ENCODE measurements at places on chromosomes 13 and 19.
A peak's percentile ranks its signal among the peaks of the same experiment; 100 is the strongest.

- no peak for ATAC-seq
Observed at GRCh38 chr19:32018014-32018413, 327.4 kb upstream of the ZNF507 start.

DNA sequence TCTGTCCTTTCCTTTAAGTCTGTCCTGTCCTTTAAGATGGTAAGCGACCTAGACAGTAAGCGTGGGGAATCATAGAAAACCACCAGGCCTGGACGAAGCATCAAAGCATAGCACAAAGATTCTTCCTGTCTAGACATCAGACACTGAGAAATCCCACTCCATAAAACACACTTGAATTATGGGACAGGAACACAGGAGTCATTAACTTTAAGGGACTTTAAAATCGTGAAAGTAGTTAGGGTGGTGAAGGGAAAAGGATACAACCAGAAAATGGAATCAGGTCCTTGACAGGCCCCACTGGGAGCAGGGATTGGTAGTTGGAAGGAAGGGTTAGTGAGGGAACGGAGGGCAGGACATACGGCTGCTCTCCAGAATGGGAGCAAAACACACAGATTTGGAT, 31.6 kb upstream of the C1QTNF9 start:
- no peak for ATAC-seq

- no peak for ATAC-seq
Observed at GRCh38 chr13:21719463-21719862, 48.6 kb downstream of the FGF9 start.

GRCh38 chr19:2617393-2618165, 84.9 kb downstream of the GNG7 start:
- no peak for ATAC-seq

DNA sequence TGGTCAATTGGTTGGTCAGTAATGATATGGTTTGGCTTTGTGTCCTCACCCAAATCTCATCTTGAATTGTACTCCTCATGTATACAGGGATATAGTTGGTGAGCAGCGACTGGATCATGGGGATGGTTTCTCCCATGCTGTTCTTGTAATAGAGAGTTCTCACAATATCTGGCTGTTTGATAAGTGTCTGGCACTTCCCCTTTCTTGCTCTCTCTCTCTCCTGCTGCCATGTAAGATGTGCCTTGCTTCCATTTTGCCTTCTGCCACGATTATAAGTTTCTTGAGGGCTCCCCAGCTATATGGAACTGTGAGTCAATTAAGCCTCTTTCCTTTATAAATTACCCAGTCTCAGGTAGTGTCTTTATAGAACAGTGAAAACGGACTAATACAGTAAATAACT, 120.7 kb downstream of the TRPC4 start:
- ATAC-seq = no peak

- ATAC-seq = no peak
Observed at GRCh38 chr13:60869941-60870613, 473.1 kb downstream of the TDRD3 start.

GRCh38 chr19:41804336-41804735, 7.9 kb downstream of the CEACAM3 start:
- ATAC-seq = no peak

DNA sequence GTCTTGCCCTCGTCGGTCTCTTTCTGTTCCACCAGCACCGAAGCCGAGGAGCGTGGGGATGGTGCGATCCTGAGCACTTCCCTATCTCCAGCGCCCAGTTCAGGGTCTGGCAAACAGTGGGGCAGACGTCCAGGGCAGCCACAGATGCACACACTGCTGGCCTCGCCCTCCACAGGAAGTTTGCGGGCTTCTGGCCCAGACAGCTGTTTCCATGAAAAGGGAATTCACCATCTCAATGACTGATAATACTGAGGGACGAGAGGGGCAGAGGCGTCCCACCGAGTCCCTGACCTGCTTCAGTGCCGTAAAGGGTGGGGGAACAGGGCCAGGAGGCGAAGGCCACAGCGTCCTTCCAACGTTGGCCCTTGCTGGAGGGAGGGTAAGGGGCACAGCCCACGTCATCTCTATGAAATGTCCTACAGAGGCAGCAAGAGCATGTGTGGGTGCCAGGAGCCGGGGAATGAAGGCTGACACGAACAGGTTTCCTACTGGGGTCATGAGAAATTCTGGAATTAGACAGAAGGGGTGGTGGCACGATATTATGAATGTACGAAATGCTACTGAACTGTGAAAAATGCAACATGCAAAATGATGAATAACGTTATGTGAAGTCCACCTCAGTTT, 19.5 kb downstream of the SHC2 start:
- no peak for ATAC-seq

DNA sequence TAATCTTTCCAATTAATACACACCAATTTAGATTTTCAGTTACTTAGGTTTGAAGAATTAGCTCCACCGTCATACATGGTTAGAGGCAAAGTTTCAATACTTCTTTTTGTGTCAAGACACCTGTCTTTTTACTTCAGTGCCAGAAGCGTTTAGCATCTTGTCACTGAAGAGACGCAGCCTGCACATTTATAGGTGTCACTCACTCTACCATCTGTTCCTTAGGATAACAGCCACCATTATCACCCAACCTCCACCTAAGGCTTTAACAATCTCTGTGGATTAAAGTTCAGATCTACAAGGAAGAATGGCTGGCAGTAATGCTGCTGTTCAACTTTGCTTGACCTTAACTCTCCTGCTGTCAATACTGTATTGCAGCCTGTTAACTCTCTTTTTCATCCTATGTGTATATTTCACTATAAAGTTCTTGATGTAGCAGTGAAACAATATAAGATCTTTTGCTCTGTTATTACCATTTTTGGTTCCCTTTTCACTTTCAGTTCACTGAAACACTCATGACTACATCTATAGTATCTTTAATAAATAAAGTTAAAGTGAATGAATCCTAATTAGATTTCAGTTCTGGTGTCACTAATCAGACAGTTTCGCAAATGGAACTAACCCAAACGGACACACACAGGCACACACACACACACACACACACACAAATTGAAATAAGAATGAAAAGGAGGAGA, 435.6 kb downstream of the PCDH9 start:
- ATAC-seq = no peak

DNA sequence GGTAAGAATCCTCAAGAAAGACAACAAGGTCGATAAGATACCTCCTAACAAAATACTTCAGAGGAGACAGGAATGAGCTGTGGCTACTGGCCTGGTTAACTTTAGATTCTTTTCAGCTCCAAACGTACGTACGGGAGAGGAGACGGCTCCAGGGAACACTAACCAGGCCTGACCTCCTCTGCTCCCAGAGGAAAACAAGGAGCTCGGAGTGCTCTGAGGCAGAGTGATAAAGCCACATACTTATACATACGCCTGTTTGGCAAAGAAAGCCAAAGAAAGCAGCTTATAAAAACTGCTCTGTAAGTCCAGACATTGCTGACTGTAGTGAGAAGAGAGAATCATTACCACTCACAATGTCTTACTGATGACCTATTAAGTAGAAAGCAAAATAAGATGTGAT, 263.9 kb downstream of the MZT1 start:
- no peak for ATAC-seq

DNA sequence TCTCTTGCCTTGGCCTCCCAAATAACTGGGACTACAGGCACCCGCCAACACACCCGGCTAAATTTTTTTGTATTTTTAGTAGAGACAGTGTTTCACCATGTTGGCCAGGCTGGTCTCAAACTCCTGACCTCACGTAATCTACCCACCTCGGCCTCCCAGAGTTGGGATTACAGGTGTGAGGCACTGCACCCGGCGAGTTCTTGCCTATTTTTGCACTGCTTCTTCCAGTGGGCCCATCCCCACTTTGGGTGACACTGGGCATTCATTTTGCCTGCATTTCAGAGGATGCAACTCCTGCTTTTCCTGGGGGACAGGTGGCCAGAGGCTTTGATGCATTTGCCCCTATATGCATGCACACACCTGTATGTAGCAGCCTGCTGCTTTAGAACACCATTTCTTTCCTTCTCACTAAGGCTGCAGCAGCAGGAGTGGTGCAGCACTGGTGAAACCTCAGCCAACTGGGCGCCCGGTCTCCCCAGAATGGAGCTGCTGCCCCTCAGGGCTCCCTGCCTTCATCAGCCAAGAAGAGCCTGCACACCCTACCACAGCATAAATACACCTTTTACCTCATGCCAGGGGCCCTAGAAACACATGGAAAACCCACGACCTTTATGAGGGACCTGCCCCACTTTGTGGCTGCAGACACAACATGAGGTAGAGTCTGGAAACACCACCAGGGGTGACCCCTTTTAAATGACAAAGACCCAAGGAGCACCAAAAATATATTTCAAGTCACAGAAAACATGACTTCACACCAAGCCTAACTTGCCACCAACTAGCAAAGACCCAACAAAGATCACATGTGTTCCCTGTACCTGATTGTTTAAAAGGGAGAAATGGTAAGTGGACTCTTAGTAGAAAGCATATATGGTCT, 36.8 kb upstream of the POP4 start:
- no peak for ATAC-seq

- ATAC-seq = peak; percentile 82
Observed at GRCh38 chr13:114049026-114049425, 75.2 kb upstream of the C13orf46 start.

DNA sequence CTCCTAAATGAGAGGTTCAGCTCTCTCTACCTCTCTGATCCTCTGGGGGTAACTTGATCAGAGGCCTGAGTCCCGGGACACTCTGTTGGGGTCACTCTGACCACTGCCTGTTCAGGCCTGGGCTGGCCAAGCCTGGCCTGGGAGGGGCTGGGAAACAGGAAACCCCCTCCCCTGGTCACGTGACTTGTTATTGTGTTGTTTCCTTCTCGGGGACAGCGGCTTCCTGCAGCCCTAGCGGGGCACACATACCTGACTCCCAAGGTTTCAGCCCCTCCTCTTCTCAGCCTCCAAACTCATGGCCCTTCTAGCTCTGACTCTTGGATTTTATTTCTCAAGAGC, at the start of gene USHBP1:
Gene USHBP1, minus strand, starts transcription at position 105 of the 339 bp plus-strand sequence. CDS start 446 bp downstream, outside the sequence.
- ATAC-seq = no peak

- no peak for ATAC-seq
Observed at GRCh38 chr13:99150575-99151361, 49.9 kb upstream of the UBAC2 start.

- no peak for ATAC-seq
Observed at GRCh38 chr13:101490406-101491015, 38.0 kb downstream of the ITGBL1 start.

GRCh38 chr13:53921473-53921872, 892.9 kb downstream of the OLFM4 start:
- no peak for ATAC-seq

DNA sequence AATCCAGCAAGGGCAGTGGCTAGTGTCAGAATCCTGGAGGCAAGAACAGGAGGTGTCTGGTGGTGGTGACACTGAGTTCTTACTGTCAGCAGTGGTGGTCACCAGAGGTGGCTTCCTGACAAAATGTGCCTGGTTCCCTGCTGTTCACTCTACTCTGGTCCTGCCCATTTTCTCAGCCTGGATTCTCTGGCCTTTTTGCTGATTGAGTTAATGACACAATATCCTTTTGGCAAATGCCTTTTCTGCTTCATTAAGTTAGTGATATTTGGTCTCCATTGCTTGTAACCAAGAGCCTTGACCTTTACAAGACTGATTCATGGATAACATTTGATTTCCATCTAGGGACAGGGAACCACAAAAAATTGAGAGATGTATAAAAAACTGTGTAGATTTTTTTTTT, 51.1 kb downstream of the RFC3 start:
- ATAC-seq = no peak

GRCh38 chr13:73449252-73449651, 390.4 kb downstream of the KLF5 start:
- ATAC-seq = no peak

DNA sequence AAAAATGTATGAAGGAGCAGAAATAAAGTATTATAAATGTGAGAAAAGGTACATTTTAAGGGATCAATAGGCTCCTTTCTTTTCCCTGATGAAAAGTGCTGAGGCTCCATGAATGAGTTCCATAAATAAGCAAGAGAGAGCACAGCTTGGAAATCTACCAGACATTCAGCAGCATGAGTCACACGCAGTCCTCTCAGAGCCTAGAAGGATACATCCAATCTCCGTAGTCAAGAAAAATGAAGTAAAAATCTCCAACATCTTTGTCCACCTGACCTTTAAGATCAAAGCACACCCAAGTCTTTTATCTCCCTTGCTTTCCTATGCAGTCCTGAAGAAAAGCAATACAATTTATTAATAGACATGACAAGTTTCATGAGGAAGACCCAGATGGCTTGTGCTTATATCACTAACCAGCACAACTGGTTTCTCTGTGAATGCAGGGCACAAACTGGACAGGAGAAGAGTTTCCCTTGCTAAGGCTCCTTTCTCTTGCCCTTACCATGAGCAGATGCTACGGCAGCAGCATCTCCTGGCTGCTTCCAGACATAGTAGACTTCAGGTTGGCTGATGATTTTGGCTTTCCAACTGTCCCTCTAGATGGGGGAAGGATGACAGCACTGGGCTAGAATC, 730.8 kb downstream of the EFNB2 start:
- ATAC-seq = no peak

DNA sequence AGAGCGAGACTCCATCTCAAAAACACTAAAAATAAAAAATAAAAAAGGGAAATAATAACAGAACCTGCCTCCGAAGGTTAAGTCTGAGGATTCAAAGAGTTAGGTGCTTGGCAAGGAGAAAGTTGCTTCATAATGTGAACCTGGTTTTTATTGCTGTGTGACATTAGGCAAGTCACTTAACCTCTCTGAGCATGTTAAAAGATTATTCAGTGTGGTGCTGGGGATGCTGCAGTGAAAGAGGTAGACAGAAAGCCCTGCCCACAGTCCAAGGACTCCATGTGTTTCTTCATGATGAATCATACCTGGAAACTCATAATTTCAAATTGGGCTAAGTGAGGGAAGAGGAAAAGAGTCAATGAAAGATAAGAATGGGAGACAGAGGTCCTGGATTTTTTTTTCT, 2.4 kb downstream of the IL27RA start:
- no peak for ATAC-seq

DNA sequence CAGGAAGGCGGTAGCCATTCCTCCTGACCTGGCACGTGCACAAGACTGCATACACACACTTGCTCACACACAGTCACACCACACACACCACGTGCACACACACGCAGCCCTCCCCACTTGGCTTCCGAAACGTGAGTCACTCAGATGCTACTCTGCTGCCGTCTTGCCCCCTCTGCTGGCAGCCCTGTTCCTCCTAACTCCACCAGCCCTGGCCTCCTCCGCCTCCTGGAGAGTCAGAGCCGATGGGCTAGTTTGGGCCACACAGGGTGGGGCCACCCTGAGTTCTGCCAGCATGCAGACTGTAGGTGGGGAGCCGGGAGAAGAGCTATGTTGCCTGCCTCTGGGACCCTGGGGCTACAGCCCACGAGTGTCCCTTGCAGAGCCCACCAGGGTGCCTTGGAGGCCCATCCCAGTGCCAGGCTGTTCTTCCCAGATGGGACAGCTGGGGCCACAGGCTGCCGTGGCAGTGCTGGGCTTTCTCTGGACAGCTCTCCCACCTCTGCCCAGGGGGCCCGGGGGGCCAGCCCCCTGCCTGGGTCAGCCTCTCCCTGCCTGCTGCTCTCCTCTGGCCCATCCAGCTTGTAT, 12.1 kb downstream of the PIN1 start:
- ATAC-seq = no peak

GRCh38 chr13:33116321-33117010, 100.2 kb downstream of the KL start:
- no peak for ATAC-seq

GRCh38 chr13:110853235-110853721, 61.6 kb downstream of the ANKRD10 start:
- peak; percentile 8 for ATAC-seq
